ENCODE measurements at places on chromosomes 11 and 22.

DNA sequence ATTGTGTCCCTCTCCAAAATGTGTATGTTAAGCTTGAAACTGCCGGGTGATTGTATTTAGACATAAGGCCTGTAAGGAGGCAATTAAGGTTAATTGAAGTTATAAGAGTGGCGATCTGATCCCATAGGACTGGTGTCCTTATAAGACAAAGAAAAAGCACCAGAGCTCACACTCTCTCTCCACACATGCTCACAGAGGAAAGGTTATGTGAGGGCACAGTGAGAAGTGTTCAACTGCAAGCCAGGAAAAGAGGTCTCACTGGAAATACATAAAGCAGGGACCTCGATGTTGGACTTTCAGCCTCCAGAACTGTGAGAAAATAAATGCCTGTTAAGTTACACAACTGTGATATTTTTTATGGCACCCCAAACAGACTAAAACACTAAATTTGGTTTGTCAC, 1233.8 kb upstream of the CNTN5 start:
- DNase-seq: no peak

- no peak for DNase-seq
Observed at GRCh38 chr22:32204040-32204855, 625 bp downstream of the RFPL2 start.

DNA sequence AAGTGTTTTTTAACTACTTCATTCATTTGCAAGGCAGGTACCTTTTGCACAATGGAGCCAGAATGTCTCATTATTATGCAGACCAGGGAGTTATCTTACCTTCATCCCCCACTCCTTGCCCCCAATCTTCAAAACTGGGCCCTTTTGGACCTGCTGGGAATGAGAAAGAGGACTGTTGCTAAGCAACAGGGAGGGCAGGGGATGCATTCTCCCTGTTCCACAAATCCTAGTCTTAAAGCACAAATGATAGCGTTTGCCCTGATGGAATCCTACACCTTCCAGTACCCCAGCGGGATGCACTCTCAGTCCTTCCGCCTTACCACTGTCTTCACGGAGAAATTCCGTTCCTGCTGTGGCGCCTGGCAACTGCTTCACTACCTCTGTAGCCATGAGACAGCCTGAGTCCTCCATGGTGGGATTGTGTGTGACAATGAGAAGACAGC, 4.1 kb upstream of the KCNJ1 start:
- no peak for DNase-seq

DNA sequence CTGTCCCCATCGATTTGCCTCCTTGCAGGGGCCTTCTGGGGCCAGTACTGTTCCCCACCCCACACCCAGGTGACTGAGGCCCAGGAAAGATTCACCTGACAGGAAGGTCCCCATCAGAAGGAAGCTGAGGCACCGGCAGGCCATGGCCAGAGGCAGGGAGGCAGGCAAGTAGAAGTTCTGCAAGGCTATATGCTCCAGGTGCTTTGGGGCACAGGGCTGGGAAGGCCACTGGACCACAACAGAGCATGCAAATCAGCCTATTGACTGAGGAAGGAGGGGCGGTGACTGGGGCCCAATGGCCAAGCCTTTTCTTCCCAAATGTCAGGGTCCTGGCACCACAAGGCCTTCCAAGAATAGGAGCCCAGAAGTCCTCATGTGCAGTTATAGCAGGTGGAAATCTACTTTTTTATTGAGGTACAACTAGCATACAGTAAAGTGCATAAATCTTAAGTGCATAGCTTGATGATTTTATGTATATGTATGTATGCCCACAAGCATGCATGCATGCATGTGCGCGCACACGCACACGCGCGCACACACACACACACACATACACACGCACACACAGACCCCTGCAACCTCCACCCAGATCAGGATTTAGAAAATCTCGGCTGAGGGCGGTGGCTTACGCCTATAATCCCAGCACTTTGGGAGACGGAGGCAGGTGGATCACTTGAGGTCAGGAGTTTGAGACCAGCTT, at the start of gene VPREB3:
Gene VPREB3, minus strand, starts transcription at position 206 of the 700 bp plus-strand sequence. Its CDS starts 62 bp downstream, at position 144.
- no peak for DNase-seq

DNA sequence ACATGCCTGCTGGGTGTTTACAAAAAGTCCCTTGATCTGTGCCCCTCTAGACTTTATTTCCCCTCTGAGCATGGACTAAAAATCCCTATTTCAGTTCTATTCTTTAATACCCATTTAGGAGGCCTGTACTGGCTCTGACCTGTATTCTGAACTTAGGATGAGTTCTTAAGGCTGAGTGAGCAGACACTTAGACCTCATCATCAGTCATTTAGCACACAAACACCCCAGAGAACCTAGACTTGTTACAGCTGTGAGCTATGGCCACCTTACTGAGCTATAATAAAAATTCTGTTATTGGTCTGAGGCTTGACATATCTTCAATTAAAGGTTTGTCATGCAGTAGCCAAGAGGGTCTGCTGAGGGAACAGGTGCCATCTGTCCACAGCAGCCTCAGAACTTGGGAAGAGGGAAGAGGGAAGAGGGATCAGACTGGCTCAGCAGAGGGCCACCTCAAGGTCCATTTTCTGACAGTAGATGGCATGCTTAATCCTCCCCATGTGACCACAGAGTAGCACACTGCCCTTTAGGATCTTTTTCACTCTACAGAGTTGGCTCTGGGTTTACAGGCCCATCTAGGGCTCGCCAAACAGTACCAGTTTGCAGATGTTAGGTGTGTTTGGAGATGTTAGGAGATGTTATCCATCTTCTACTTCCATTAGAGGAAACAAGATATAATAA, 30.2 kb upstream of the RRM1 start:
- DNase-seq: no peak

DNA sequence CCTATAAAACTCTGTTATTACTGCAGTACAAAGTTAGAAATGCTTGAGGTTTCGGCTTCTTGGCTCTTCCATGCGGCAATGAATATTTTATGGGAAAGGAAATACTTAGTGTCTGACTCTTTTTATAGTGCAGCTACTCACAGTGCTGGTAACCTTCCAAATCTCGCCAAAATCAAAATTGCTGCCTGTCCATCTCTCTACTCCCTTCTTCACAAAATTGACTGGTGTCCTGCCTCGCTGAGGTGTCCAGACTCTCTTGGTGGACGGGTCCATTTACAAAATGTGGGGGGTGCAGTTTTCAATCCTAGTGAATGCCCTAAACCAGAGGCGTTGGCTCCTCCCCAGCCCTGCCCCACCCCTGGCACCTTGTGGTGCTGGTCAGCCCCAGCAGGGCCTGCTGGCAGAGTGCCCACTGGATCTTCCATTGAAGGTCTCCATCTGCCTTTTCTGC, 73.5 kb downstream of the ZBTB16 start:
- no peak for DNase-seq

GRCh38 chr11:116302756-116303155, 470.0 kb downstream of the BUD13 start:
- no peak for DNase-seq

DNA sequence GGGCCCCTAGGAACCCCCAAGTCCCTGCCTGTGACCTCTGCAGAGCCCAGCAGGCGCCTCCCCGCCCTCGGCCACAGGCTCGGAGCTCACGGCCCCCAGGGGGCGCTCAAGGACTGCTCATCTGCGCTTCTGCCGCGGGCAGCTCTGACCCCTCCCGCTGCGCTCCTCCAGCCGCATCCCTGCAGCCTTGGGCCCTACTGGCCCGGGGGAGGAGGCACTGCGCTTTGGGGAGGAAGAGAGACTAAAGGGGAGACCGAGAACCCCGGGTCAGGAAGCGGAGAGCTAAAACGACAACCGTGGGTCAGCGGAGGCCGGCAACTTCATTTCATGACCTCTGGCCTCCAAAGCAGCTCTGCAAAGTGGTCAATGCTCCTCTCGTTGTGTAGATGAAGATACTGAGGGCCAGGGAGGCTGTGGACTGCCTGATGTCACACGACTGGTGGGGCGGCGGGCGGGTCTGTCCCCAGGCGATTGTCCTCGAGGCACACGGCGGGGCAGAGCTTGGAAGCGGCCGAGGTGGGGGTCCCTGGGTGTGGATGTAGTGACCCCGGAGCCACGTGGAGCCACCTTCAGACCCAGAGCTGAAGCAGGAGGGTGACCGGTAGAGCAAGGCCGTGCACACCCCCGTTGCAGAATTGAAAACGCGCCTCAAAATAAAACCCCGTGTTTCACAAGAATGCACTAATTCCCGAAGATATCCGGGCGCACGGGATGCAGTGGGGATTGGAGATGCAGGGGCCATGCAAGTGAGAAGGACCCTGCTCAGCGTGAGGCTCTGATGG, 2.7 kb upstream of the KRTAP5-6 start:
- peak; percentile 88 for DNase-seq

- DNase-seq: no peak
Observed at GRCh38 chr11:32831221-32831620, 1.5 kb downstream of the PRRG4 start.

DNA sequence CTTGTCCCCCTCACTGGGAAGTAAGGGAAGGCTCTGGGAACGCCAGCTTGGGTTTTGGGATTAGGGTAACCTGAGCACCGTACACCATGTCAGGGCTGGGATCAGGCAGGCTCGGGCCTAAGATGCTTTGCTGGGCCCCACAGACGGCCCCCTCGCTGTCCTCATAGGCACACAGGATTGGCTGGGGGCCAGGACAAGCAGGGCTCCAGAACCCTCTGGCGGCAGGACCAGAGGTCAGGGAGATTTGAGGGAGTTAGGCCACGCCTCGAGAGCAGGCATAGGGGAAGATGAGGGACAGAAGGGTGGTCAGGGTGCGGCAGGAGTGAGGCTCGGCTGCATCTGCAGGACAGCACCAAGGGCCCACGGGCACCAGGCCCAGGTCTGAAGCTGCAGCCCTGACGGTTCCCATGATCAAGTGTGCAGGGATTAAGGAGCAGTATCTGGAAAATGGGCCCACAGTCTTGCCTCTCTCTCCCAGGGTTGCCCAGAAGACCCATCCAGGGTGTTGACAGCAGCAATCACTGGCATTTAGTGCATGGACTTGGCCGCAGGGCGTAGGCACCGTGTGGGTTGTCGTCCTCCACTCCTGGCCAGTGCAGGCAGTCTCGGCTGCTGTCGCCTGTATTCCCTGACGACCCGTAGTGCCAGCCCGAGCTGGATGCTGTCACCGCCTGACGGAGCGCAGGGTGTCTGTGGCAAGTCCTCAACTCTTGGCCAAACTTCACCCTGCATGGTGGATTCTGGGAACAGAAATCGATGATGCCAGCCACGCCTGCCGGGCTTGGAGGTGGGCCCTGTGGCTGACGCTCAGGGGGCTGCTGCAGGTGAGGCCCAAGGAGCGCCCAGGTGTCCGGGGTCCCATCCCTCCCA, 15.7 kb upstream of the GNB1L start:
- DNase-seq: no peak

DNA sequence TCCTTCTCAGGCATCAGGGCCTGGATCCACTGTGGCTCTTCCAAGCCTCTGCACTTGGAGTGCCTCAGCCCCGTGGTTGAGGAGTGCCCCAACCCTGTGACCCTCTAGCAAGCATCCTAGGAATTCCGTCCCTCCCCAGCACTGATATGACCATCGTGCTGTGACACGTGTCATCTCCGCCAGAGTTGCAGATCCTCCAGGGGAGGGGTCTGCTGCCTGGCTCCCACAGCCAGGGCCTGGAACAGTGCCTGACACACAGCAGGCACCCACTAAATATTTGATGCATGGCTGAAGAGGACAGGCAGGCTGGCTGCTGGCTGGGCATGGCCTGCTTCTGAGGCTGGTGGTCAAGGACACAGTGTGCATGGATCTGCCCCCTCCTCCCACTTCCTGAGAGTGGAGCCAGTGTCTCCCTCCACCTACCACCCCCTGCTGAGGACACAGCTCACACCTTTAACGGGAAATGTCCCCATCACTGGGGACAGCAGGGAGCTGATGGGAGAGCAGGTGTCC, 1.7 kb upstream of the CD81 start:
- DNase-seq: no peak

DNA sequence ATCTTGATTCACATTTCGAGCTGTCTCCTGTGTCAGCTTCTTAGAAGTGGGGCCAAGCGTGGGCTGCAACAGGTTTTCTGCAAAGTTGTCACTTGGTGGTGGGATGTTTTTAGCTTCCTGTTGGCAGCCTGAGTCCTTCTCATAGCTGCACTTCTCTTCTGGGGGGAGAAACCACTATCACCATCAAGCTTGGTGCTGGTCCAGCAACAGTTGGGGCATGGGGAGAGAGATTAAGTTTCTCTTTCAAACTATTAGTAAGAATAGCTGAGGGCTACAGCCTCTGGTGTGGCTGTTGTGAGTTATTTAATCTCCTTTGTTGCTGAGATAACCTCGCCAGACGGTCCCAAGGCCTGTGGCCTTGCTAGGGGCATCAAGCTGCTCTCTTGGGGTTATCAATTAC, 123.3 kb upstream of the CRYBB3 start:
- DNase-seq: peak; percentile 49

DNA sequence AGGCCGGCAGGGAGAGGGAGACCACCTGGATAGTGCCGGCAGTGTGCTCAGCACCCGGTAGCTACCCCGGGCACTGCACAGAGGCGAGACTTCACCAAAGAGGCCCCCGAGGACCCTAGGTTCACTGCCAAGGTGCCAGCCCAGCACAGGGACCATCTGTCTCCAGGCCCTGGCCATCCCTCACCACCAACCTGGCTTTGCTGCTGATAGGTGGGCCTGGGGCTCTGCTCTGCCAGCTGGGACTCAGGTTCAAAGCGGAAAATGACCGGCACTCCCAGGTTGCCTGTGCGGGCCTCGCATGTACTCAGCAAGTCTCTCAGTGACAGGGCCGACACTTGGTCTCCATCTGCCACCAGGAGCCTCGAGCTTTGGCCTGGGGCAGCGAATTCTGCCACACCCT, 812.2 kb downstream of the BRD1 start:
- no peak for DNase-seq

DNA sequence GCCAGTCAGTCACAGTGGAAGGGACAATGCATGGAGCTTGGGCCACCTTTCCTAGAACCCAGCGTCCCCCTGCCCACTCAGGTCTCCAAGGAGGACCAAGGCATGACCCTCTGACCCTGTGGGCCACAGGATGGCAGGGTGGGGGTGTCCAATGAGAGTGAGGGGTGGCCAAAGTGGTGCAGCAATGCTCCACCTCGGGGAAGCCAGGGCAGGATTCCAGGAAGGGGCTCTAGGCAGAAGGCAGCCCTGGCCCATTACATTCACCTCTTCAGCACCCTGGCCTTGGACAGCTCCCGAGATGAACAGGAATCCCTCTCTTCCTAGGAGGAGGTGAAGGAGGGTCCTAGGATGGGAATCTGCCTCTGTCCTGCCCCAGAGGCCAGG, 597.5 kb downstream of the BRD1 start:
- DNase-seq: no peak

DNA sequence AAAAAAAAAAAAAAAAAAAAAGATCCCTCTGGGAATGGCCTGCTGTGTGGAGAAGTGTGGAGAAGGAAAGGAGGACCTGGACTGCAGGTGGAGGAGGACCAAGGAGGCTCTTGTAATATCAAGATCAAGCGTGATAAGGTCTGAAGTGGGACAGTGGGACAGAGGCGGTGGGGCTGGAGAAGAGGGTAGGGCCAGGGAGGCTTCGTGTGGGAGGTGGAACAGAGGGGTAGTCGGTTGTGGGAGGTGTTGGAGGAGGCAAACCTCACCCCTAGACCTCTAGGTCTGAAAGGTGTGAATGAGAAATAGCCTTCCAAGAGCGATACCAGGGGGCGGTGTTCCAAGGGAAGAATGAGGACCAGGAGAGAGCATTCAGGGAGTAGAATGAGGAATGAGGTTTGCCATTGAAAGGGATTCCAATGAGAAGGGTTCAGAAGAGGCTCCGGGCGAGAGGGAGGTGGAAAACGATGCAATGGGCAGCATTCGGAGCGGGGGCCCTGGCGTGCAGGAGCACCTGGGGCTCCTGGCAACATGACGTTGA, 44.2 kb downstream of the MCHR1 start:
- DNase-seq: no peak

All from stimulated activated CD4-positive, alpha-beta T cell treated with anti-CD3 and anti-CD28 coated beads, Interleukin-4, amount 100 ng/mL, for 4 hours (primary cell).